ENCODE measurements at places on chromosomes 11 and 22. TPM values are rescaled to one million over a fixed set of nuclear protein-coding genes. Genes with fewer than 3 reads are reported as not detected.

DNA sequence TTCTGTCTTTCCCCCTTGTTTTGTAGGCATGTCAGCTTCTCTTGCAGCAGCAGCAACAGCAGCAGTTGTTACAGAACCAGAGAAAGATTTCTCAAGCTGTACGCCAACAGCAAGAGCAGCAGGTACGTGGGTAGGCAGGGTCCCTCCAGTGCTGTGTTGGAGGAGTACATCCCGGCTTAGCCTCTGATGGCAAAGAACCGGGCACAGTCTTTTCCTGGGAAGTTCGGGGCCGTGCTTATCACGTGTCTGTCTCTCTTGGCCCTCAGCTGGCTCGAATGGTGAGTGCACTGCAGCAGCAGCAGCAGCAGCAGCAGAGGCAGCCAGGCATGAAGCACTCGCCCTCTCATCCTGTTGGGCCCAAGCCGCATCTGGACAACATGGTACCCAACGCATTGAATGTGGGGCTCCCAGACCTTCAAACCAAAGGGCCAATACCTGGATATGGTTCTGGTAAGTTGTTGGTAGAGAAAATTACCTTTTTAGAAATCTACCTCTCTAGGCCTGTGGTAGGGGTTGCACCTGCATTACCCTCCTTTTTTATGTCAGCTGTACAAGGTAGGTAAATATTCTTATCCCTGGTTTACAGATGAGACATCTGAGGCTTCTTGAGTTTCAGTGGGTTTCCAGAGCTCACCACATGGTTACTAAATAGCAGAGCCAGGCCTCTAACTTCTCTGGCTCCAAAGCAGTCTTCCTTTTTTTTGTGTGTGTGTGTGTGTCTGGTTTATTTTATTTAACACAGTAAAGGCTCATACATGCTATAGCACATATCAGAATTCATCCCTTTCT, 45.2 kb upstream of the ADSL start:
- no peak for DNase-seq

DNA sequence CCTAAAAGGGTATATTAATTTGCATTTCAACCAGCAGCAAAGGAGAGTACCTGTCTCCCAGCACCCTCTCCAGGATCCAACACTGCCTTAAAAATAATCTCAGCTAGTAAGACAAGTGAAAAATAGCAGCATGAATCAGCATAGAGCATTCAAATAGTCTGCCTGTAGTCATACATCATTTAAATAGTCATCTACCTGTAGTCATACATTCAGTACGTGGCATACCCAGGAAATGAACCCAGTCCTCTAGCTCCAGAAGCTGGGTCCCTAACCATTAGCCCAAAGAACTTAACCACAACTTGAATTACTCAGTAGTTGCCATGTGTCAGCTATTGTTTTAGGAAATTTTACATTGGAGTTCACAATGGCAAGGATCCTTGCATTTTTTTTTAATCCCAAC, 9.3 kb downstream of the TENM4 start:
- no peak for DNase-seq

The FAM76B gene
- total RNA-seq, result 4.7 TPM

DNA sequence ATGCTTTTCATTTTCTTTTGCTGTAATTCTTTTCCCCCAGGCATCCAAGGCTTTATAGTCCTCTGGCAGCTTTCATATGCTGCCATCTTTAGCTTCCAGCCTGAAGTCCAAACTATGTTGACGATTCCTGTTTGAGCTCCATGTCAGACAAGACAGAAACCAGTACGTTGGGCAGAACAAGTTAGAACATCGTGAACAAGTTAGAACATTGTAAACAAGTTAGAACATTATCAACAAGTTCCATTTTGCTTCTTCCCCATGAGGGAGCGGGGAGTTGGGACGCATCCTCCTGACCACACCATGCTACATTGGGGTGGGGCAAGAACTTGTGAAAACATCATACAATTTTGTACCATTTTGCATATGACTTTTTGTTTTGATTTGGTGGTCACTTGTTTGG, 23.9 kb downstream of the GLB1L2 start:
- no peak for DNase-seq

- no peak for DNase-seq
Measured at GRCh38 chr22:22554587-22555284, 4.3 kb downstream of the PRAME start.

The DDIAS gene
- 0.89 TPM for total RNA-seq

GRCh38 chr11:67494371-67495233, 10.6 kb downstream of the PITPNM1 start:
- no peak for DNase-seq

Data from Right ventricle myocardium superior (tissue), 1 donor.